ENCODE measurements at places on chromosomes 2 and 18.
A peak's percentile ranks its signal among the peaks of the same experiment; 100 is the strongest.

GRCh38 chr2:176582990-176583481 is 313.8 kb downstream of the MTX2 start:
- peak; percentile 84 for DNase-seq

GRCh38 chr2:190551928-190552327 is 17.4 kb upstream of the NEMP2 start:
- no peak for DNase-seq

GRCh38 chr2:122734766-122735424 is 979.4 kb downstream of the TSN start:
- DNase-seq: no peak

DNA sequence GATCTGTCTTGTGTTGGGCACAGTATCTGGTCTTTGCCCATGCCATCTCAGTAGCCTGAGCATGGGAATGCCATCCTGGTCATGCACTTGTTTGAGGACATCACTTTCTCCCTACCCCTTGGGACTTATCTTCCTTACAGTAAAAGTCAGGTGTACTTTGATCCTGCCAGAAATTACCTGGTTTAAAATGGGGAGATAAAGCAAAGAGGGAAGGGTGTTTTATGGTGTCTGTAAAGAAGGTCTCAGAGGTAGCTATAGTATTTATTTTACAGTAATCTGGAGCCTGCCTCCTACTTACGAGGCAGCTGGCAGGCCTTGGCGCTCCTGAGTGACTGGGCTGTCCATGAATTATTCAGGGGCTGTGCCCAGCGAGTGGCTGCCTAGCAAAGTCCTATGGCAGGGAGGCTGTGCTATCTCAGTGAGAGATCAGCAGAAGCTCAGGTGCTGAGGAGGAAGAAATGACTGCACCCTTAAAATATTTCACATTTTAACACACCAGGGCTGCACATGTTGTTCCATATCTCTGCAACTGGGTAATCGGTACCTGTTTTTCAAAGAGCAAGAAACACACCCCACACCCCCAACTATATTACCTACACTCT is 93.9 kb downstream of the SPTBN1 start:
- DNase-seq: no peak

DNA sequence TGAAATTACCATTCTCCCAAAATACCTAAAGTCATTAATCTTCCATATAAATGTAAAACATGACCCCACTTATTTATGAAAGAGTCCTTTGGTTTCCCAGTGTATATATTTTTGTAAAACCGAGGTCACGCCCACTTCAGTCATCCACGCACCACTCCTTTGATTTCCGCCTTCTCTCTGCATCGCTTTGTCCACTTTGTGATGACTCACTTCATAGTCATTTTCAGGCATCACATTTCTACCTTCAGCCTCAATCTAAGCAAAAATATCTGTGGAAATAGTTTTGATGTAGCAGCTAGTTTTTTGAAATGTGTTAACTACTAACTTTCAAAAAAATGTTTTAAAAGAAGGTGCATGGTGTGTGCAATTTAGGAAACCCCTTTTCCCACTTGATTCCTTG is 793.5 kb upstream of the SOX11 start:
- DNase-seq: peak; percentile 74

DNA sequence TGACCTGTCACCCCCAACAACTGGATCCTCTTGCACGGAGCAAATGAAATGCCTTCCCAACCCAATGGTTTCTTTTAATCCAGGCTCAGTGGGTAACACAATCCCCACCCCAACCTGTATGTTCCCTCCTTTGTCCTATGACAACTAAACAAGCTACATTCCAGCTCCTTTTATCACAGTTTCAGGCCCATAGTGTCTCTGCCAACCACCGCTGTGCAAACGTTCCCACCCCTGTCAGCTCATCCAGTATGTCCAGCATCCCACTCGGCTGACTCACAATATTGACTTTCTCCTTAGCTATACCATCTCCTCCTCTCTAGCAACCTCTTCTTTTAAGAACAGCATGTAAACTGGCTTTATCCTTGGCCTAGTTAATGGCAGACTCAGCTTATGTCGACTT is 117.9 kb upstream of the PPP1CB start:
- peak; percentile 77 for DNase-seq

DNA sequence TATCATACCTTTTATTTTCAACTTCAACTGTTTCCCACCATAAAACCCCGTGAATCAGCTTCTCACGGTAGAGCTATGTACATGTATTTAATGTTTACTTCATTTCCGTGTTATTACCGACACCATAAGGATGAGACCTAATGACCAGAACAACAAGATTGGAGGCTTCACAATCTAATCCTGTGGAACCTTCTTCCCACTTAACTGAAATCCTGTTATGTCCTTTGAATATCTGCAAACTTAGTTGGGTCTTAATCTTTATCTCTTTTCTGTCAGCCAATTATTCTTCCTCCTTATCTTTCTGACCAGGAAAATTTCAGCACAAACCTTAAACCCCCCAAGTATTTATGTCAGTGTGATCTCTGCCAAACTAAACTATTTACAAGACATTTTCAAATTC is 214.4 kb downstream of the TMX3 start:
- DNase-seq: no peak

DNA sequence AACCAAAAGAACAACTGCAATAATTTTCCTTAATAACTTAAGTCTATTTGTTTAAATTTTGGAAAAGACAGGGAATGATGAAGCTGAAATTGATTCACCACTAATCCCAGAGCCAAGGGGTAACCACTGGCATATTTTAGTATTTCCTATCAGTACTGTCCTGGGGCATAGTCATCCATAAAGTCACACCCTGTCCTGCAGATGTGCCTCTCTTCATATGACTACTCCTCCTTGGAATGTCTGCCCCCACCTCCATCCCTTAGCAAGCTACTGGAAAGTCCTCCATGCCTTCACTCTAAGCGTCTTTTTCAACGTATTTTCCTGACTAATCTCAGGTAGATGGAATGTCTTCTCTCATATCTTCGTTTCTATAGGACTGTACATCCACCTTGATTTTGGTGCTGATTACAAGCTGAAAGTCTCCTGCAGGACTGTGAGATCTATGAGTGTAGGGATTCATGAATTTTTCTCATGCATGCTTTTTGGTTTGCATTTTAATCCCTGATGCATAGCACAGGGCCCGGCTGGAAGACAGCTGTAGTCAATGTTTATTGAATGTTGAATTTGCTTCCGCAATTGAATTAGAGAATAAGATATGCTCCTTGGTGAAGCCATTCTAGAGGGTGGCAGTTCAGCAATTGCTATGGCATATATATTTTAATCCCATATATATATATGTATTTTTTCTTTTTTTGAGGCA is 85.6 kb downstream of the MOGAT1 start:
- no peak for DNase-seq

- no peak for DNase-seq
These were observed 998.4 kb downstream of the SOCS6 start for GRCh38 chr18:71287268-71287667.
